Transverse colon (tissue), 4 donors: ENCODE measurements at places on chromosomes 3 and 15.

DNA sequence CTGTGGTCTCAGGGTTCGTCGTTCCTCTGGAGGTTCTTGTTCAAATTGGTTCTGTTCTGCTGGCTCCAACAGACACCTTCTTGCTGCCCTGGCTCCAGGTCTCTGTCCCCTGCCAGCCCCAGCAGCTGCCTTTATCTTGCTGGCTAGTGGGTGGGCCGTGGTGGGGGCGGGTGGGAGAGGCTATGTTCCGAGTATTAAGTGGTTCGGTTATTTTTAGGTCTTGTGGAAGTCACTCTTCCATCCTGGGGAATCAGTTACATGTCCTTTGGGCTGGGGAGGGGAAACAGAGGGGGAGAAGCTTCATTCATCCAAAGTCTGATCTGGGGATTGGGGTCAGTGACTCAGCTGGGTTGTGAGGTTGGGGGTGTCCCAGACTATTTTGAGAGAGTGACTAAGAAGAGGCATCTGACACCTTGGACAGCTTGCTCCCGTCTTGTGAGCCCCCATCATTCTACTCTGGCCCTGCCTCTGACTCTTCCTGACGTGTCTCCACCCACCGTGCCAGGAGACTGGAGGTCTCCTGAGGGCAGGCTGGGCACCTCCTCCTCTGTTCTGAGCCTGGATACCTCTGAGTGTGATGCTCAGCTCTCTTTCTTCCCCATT, at the start of gene XIRP1:
TSS of gene XIRP1 (minus strand) at position 106 of the 603 bp plus-strand sequence. CDS start 3,150 bp downstream, outside the sequence.
- no peak for DNase-seq

GRCh38 chr3:20878691-20879090, 692.7 kb upstream of the SGO1 start:
- no peak for DNase-seq

DNA sequence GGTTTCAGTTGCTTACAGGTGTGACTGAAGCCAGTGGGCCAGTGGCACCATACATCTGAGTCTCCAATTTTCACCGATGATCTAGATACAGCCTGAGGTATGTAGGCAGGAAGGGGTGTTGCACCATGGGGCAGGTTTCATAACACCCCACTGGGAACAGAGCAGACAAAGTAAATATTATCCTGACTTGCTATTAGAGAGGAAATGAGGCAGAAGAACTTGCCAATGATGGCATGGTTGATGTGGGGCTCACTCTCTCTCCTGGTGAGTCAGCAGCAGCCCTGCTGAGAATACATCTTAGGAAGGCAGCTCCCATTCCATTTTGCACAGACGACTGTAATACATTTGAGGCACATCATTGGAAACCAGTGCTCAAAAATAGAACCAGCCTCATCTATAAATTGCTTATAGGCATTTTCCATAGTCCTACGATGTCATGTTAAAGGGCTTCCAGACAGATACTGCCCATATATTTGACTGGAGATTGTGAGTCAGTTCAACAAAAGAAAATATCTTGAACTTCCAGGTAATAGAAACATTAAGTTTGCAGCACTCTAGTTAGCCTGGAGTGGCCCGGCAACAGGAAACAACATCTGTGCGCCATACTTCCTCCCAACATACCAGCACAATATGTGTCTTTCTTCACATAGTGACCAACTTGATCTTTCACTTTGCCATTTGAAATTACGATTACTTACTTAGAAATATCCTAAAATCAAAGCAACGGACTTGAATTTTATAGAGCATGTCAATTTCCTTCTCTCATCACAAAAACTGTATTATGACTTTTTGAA, 175.5 kb downstream of the NECTIN3 start:
- no peak for DNase-seq

DNA sequence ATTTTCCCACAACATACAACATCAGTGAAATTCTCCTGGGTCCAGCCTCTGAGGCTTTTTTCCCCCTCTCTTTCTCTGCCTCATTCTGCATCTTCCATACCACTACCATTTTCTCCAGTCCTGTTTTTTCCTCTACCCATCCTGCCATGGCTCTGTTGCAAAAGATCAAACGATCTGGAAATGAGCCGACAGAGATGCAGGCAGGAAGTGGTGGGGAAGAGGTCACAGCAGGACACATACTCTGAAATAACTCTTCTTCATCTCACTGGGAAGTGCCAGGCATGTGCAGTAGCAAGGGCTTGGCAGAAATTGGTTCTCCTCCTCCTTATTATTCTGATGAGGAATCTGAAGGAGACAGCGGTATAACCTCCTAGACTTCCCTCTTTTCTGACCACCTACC, 114.3 kb downstream of the CORO2B start:
- no peak for DNase-seq

- DNase-seq = peak; percentile 68
Measured at GRCh38 chr3:72887705-72888545, at the start of gene GXYLT2. Gene GXYLT2, plus strand, starts transcription at chr3:72888046. Its CDS starts 188 bp downstream, at chr3:72888234.
